ENCODE measurements at places on chromosomes 2 and 18.

DNA sequence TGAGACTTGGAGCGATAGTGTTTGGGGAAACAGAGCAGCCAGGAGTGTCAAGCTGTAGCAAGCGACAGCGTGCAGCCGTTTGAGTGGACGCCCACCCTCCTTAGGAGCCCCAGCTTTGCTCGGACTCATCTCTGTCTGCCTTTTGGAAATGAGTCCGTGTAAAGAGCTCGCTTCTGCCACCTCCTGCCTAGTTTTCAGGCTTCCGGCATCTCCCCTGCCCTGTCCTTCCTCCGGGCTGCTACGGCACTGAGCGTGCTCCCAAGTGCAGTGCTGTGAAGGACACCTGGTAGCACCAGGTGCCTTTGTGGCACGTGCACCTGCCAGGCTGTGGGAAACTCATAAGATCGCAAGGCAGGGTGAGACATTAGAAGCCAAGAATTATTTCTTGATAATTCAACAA lies 117.1 kb downstream of the RNF144A start:
- no peak for DNase-seq

DNA sequence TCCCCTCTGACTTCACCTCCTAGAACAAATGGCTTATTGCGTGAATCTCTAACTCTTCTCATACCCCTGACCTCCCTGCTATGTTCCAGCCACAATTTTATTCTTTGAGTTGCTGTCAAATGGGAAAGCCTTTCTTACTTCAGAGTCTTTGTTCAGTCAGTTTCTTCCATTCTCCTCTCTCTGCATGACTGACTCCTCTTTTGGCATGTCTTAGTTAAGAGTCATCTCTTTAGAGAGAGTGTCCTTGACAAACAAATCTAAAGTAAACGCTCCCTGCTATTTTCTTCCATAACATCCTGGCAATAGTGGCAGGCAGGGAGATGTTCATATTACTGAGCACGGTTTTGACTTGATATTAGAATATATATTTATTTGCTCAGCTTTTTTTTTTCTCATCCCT lies 170.7 kb upstream of the ERBB4 start:
- DNase-seq = no peak

- no peak for DNase-seq
These were observed 15.8 kb downstream of the CCDC74A start for GRCh38 chr2:131543385-131543891.

- DNase-seq = no peak
These were observed 160.4 kb downstream of the HDAC4 start for GRCh38 chr2:239240414-239240881.

DNA sequence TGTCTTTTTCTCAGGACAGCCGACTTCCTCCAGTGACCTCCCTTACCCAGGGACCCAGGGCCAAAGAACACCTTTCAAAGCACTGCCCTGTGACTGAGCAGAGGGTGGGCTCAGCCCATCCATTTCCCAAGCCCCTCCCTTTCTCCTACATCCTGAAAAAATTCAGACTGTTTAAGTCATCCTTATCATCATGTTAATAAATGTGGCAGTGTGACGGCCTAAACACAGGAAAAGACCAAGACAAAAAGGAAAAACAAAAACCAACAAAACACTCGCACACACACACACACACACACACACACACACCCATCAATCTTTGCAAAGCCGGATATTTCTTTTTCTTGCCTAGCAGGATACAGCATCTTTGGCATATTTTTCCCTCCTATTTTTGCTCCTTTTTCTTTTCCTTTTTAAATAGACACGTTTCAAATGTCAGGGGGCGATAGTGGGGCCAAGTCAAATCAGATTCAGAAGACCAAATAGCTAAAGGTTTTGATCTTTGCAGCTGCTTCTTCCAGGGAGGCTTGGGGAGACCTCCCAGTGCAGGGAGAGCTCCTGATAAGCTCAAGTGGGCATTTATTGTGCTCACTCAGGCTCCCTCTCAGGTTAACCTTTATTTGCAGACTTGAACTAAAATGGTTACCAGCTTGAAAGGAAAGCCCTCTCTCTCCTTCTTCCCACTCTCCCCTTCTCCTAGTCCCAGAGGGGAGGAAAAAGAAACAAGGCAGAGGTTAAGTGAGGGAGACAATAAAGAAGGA lies 39.5 kb upstream of the NRP2 start:
- DNase-seq = no peak

DNA sequence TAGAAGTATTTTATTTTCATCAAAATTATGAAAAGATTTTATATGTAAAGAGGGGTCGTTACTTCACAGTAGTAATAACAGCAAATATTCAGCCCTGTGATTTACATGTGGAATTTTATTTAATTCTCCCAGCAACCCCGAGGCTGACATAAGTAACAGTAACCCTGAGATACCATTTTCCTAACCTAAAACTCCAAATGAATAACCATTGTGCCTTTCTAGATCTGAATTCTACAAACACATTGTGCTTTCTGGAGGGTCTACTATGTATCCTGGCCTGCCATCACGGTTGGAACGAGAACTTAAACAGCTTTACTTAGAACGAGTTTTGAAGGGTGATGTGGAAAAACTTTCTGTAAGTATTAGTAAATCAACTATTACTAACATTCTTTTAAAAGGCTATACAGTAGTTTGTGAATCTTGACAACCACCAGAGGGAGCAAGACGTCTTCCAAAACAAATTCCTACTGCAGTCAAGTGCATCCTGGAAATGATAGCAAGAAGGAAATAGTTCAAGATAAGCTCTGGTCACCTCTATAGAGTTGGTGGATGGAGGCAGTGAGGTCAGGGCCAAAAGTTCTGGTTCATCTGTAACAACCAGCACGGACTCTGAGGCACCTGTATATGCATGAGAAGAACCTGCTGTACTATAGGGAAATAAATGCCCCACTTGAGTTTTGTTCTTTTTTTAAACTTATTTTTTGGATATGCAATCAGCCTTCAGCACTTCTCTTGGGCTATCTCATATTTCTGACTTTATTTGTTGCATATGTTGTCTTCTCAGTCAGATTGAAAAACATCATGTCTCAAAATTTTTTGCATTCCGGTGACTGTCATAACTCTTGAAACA lies 37.4 kb downstream of the ACTR2 start:
- peak; percentile 60 for DNase-seq

DNA sequence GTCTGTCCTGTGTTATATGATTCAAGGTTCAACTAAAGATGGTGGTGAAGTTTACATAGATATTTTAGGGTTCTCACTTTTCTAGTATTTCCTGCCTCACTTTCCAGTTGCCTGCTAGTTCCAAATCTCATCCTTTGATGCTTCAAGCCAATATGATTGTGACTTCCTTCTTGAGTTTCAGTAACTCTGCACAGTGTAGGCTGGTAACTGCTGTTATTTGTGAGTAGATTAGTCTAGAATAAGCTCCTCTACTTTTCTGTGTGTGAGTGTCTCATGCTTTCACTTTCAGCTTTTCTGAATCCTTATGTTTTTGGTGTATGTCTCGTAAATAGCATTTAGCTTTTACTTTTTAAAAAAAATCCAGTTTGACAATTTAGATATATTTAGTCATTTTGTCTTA lies 42.6 kb downstream of the GALNT1 start:
- DNase-seq = no peak

- DNase-seq = no peak
These were observed 94.6 kb upstream of the ANKRD30BL start for GRCh38 chr2:132256251-132256902.

DNA sequence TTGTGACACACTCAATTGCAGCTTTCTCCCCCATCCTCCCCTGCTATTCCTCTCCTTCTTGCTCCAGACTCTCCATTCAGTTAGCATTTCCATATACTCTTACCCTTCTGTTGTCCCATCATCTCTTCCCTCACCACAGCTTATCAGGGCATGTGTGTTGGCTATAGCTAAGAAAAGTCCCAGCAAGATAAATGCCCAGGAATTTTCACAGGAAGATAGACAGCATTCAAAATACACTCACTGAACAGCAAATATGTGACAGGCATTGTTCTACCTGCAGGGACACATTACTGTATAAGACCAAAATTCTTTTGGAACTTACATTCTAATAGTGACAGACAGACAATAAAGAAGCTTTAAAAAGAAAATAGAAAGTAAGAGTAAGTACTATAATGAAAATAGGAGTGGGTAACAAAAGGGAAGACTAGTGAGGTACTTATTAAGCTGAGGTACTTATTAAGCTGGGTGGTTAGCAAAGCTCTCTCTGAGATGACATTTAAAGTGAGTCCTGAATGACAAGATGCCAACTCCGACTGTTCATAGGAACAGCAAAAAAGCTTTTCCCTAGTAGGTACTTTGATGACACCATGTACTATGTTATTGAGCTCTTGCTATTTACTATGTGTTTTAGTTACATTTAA lies 86.2 kb downstream of the CHN1 start:
- no peak for DNase-seq

DNA sequence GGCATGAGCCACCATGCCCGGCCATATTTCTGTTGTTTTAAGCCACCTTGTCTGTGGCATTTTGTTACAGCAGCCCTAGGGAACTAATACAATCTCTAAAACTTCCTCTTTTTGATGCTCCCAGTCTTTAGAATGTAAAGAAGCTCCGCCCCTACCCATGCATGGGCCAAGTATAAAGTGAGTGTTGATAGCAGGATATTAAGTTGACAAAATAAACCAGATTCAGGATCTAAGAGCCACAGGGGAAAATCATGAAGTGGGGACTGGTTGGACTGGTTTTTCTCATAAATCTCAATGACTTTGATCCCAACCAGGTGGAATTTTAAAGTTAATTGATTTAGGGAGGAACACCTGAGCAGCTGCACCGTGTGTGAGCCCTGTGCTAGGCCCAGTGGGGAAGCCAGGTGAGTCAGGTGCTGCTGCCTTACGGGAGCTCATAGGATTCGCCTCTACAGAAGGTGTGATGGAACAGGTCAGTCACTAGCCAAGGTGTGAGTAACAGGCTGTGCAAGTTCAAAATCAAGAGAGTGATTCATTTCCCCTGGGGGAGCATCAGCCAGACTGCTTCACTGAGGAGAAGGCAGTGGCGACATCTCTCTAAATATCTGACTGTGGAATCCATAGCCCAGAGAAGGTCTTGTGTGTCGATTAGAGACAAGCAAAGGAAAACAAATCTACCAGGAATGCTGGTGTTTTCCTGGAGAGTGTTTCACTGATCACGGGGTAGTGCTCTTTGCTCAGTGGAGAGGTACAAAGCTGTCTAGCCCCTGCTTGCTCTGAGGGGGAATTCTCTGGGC lies 63.0 kb upstream of the MSH2 start:
- no peak for DNase-seq

DNA sequence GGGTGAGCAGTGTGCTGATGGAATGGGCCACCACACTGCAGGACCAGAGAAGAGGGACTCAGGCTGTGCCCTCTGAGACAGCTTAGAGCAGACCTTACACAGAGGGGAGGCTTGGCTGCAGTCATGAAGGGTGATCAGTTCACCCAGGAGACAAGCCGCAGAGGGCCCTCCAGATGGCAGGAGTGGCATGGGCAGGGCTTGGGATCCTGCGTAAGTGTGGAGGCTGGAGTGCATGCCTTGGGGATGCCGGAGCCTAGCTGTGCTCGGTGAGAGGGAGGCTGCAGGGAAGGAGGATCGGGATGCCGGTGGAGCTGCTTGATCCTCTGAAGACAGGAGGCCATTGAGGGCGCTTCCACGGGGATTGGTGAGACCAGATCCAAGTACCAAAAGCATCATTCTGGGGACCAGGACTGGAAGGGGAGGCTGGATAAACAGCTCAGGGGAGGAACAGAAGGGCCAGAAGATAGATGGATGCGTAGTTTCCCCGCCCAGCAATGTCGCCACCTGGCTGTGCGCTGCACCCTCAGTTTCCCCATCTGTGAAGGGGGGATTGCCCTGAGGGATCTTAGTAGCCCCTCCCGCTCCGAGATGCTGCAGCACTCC lies 163.4 kb downstream of the INHBB start:
- DNase-seq = no peak

- DNase-seq = no peak
These were observed 37.1 kb downstream of the KCNG2 start for GRCh38 chr18:79834834-79835233.

GRCh38 chr2:105451571-105452166 lies 52.8 kb upstream of the FHL2 start:
- no peak for DNase-seq

DNA sequence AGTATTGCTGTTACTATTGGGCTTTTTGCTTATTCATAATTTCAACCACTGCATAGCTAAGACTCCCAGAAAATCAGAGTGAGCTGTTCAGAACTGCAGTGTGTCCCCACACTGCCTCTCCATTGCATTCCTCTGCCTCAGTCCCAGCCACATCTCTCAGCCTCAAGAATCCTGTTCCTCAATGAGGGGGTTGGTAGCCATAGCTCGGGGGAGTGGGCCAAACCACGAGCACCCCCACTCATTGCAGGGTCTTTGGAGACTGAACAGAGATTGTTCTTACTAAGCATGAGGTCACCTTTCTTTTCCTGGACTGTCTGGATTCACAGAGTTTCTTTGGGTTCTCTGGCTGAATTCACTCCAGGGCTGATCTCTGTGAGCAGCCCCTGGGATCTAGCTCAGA lies 161.1 kb downstream of the GFPT1 start:
- no peak for DNase-seq

GRCh38 chr18:77736842-77737241 lies 487.2 kb downstream of the GALR1 start:
- no peak for DNase-seq

GRCh38 chr2:148982282-148982681 lies 56.2 kb upstream of the LYPD6B start:
- no peak for DNase-seq

- DNase-seq = no peak
These were observed 40.0 kb upstream of the ITSN2 start for GRCh38 chr2:24400207-24400907.

DNA sequence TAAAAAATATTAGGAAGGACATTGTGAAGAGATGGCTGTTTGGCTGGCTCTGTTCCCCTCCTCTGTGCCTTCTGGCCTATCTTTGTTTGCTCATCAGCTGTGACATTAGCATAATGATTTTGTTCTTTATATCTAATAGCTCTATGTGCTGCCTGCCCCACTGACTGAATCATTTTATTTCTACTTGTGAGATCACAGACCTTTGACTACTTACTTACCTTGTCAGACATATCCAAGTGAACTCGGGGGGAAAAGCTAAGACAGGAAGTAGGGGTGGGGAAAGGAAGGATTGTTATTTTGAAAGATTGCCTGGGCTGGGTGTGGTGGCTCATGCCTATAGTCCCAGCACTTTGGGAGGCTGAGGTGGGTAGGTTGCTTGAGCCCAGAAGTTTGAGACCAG lies 104.2 kb downstream of the ASAP2 start:
- no peak for DNase-seq

- no peak for DNase-seq
These were observed 658.3 kb upstream of the NXPH2 start for GRCh38 chr2:139438478-139438877.

DNA sequence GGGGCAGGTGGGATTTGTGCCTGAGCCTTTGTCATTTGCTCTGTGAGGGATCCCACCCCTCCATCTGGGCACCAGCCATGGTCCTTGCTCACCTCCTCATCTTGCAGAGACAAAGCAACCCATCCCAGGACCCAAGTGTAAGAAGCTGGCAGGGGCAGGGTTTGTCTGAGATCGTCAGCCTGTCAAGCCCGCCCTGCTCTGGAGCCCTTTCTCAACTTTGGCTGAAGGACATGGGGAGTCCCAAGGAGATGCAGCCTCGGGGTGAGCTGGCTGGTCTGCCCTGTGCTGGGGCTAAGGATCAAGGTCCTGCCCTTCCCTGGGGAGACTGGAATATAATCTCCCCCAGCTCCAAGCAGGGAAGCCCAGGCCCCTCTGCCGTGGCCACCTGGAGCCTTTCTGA lies 86.0 kb downstream of the CAPN13 start:
- no peak for DNase-seq

Measured in fibroblast of skin of left quadriceps (primary cell).